H9 (cell line): ENCODE measurements at places on chromosomes 4 and X. TPM values are rescaled to one million over a fixed set of nuclear protein-coding genes. Genes with fewer than 3 reads are reported as not detected.
A peak's percentile ranks its signal among the peaks of the same experiment; 100 is the strongest.

Gene AMTN
- not detected in 2 replicates for total RNA-seq

Gene TMEM31
- total RNA-seq, result 0.55 and 0.64 TPM in 2 replicates

Gene IQSEC2
- 7.0 and 8.4 TPM in 2 replicates for total RNA-seq

Gene CLDN22
- total RNA-seq, result not detected in 2 replicates

Gene PGRMC1
- total RNA-seq, result 133 TPM in 2 replicates

DNA sequence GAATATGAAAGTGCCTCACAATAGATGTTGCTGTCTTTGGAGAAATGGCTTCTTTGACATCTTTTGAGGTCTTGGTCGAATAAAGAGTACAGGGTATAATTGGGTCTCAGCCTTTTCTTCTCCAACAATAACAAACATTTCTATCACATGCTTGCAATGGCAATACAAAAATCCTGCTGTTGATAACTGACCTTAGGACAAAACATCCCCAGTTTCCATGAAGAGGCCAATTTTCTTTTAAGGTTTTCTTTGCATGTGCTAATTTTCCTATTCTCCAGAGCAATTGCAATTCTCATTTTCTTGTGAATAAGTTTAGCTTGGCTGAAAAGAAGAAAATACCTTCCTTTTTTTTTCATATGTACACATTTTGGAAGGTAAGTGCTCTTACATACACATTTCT lies 130.7 kb upstream of the RPS6KA6 start:
- no peak for DNase-seq

DNA sequence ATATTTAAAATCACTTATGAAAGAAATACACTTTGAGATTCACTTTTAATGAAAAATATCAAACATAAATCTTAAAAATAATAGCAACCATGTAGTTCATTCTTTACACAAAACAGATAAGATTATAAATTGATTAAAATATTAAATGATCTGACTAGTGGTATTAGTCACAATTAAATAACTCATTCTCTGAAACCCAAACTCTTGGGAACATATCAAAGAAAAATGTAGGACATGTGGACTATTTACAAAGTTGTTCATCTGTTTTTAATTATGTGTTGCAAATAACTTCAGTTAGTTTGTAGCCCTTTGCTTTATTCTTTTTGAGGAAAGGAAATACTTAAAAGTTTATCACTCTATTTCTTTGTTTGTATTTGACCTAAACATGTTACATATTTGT lies 9.5 kb upstream of the GUCY1A1 start:
- DNase-seq, result no peak

DNA sequence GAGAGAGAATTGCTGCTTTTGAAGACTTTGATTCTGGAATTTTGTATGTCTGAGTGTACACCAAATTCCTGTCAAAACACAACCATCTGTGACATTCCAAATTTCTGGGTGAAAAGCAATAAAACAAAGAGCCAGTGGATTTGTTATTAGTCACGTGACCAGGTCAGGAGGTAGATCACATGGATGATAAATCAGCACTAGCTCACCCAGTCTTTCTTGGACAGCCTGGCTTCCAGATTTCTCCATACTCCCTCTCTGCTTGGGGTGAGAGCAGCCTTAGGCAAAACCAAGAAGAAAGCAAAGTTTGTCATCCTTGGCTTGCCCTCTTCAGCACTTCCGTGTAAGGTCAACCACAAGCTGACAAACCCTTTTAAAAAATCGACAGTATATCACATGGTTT lies 194.2 kb downstream of the CLCN4 start:
- DNase-seq, result no peak

- no peak for DNase-seq
Observed at GRCh38 chr4:145694929-145695328, 15.0 kb downstream of the C4orf51 start.

- no peak for DNase-seq
Observed at GRCh38 chr4:67581913-67582312, 23.4 kb downstream of the STAP1 start.

GRCh38 chr4:8025668-8026067 lies 86.0 kb upstream of the AFAP1 start:
- DNase-seq, result no peak

DNA sequence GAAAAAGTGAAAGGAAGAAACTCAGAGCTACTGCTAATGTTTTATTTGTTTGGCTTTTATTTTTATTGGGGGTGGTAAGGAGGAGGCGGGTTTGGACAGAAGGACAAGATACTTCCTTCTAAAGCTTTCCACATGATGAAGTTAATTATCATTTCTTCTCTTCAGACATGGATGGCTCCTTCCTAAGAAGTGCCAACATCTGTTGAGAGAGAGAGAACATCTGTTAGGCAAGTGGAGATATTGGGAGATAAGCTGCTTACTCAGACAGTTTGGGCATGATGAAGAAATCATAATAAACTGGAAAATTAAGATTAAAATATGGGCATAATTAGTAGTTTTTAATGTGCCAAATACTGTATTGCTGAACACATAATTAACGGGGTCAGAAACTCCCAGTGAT lies 535.7 kb upstream of the INTU start:
- DNase-seq, result no peak

DNA sequence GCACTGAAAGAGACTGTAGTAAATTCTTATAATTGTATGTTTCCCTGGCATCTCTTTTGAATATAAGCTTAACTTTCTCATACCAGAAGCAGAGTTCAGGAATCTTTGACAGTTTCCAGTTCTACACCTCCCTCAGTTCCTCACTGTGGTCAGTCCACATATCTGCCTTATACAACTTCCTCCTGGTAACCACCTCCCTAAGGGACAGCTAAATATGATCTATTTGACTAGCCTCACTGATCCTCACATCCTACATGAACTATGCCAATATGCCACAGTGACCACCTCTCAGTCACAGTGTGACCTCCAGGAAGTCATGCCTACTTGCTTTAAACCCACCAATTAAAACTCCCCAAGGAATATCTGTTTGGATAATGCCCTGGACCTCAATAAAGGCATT lies 51.6 kb upstream of the HDAC8 start:
- DNase-seq, result no peak

DNA sequence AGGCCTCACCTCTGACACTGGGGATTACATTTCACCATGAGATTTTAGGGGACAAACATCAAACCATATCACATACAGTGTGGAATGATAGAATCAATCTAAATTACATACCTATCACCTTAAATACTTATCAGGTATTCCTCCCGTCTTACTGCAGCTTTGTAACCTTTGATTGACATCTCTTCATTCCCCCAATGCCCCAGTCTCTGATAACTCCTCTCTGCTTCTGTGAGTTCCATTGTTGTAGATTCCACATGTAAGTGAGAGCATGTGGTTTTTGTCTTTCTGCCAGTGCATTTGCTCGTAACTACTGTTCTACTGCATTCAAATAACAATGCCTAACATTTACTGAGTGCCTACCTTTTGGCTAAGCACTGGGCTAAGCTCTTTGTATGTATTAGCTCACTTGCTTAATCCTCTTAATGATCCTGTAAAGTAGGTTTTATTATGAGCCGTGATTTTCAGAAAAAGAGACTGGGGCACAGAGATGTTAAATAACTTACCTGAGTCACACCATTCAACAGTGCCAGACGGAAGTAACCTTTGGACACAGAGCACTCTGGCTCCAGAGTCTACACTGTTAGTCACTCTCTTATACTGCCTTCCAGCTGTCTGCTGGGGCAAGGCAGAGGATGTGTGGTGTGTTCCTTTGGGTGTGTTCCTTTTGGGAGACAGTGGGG lies 63.7 kb upstream of the ESX1 start:
- no peak for DNase-seq

DNA sequence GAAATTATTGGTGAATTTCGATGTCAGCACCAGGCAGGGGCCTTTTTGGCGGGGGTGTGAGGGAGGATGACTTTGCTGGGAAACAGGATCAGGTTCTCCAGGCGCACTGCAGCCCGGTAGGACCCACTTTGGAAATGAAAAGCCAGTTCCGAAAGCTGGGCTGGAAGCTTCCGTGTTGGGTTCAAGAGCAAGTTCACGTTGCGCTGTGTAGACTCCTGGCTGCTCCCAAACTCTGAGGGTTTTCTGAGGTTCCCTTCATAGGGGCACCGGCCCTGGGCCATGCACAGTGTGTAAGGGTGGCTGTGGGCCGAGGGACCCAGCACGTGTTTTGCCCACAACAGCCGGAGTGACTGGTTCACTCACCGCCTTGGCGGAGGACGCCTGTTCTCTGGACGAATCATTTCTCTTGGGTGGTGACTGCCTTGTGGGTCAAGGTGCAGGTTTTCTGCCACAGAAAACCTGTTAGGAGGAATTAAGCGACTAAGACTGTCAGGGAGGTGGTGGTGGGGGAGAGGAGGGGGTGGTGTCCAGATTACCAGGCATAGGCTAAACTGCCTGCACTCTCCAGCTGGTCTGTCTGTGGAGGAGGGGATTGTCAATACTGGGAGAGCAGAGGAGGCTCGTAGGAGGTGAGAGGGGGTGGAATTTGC lies 8.0 kb downstream of the SHOX start:
- DNase-seq, result peak; percentile 65

DNA sequence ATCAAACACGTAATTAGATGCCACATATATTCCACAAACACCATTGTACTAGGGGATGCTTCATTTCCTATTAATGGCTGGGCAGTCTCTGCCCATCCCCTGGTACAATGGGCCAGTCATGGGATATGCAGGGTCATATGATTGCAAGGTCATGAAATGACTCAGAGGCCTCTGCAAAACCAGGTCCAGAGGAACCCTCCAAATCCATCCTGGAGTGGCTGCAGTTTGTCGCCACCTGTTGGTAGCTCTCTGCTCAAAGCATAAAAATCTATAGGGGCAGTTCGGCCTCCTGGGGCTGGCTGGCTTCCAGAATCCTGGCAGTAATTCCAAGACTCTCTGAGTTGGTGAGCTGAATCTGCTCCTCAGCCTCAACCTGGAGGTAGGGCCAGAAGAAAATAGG lies 22.9 kb upstream of the PUDP start:
- DNase-seq, result peak; percentile 38

DNA sequence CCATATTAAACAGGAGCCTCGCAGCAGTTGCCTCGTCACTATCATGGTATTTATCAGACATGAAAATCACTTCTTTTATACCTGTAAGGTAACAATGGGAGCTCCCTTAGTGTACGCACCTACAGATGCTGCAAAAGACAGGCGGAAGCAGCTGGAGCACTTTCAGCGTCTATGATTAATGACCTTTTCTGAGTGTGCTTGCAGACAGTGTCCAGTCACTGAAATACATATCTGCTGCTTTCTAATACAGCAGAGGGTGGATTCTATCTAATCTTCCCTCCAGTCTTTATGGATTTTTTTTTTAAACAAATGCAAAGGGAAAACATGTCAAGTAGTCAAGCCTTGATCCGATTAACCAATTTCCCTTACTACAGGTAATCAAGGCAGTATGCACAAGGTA lies 24.1 kb downstream of the DCTD start:
- no peak for DNase-seq

GRCh38 chrX:137031517-137032340 lies 2.1 kb downstream of the GPR101 start:
- peak; percentile 61 for DNase-seq
